ENCODE measurements at places on chromosomes 7 and 10.
A peak's percentile ranks its signal among the peaks of the same experiment; 100 is the strongest.

- DNase-seq = no peak
Observed at GRCh38 chr7:127252778-127253280, at the start of gene GRM8. Gene GRM8 (minus strand): TSS chr7:127252941.

DNA sequence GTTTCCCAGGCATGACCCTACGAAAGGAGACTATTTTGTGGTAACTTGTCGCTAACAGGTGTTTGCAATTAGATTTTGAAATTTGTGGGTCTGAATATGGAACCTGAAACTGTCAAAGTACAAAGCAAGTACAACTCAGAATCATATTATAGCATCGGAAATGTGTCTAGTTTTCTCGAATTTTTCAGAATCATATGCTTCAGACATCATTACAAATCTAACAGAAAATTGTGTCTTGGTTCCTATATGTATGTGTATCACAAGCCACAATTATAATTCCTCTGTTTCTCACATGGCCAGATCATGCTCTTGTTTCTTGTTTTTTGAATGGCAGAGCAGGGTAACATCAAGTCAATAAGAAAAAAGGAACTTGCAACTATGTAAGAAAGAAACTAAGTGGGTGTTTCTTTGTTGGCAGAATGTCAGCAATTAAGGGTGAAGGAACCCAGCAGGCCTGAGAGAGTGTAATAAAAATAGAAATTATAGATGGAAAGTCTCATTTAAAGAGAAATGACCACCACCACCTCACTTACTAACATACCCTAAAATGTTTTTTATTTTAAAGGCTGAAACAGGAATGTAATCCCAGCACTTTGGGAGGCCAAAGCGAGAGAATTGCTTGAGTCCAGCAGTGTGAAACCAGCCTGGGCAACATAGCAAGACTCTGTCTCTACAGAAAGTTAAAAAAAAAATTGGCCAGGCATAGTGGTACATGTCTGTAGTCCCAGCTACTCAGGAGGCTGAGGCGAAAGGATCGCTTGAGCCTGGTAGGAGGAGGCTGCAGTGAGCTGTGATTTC lies 51.3 kb downstream of the PRTFDC1 start:
- DNase-seq = no peak

DNA sequence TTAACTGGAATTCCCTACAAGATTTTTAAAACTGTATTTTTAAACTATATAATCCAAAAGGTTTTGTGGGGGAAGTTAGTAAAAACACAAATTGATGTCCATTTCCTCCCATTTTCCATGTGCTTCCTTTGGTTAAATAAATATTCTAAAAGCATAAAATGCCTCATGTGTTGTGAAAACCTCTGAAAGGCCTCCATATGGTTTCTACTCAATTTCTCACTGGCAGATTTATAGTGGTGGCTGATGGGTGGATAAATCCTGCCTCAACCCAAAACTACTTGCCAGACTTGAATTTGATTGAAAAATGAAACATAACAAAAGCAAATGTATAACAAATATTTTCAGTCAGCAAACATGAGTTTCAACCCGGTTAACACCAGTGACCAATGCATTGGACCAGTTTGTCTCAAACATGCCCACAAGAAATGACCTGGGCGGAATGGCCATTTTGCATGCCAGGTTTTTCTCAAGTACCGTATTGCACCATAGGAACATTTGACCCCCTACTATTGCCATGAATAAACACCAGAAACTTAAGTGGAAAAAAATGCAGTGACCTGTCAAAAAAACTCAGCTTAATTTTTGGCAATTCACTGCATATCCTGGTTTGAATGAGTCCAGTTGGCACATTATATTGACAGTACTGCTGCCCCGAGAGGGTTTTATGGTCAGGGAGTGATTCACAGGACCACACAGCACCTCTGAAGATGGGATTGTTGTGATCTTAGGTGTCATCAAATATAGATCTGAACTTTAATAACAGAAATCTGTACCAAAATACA lies 454.6 kb upstream of the ANKRD30A start:
- DNase-seq = no peak

- DNase-seq = no peak
Observed at GRCh38 chr7:131953184-131953583, 396.8 kb upstream of the PODXL start.

DNA sequence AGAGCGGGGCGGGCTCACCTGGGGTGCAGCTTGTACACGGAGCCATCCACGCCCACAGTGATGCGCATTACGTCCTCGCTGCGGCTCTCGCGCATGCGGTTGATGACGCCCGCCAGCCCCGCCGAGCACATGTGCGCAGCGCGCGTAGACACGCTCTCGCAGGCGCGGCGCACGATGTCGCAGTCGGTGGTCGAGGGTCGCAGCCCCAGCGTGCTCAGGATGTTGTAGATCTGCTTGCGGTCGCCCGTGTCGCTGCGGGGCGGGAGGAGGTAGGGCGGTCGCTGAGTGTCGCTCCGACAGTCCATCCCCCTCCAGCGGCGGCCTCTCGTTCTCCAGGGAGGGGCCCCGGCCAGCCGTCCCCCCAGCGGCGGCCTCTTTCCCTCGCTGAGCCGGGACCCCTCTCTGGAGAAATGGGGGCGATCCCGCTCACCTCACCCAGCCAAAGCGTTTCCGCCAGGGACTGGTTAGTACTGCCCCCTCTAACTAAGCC lies 4.4 kb upstream of the MYL7 start:
- peak; percentile 33 for DNase-seq

DNA sequence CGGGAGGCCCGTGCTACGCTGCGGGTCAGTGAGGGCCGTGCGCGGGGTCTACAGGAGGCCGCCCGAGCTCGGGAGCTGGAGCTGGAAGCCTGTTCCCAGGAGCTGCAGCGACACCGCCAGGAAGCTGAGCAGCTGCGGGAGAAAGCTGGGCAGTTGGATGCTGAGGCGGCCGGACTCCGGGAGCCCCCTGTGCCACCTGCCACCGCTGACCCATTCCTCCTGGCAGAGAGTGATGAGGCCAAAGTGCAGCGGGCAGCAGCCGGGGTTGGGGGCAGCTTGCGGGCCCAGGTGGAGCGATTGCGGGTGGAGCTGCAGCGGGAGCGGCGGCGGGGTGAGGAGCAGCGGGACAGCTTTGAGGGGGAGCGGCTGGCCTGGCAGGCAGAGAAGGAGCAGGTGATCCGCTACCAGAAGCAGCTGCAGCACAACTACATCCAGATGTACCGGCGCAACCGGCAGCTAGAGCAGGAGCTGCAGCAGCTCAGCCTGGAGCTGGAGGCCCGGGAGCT lies 7.0 kb downstream of the LZTS2 start:
- DNase-seq = no peak

DNA sequence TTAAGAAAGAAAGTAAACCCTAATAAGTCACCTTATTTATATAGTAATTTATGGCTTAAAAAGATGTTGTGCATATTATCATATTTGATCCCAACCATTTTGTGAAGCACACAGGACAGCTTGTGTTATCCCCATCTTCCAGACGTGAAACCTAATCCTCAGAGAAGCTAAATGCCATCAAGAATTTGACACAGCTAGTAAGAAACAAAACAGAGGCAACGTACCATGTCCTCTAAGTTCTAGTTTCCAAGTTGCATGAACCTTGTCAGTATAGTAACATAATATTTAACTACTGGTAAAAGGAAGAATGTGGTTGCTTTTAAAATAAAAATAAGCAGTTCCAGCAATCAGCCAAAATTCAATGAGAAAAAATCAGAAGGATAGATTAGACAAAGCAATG lies 41.5 kb downstream of the PTN start:
- DNase-seq = no peak

DNA sequence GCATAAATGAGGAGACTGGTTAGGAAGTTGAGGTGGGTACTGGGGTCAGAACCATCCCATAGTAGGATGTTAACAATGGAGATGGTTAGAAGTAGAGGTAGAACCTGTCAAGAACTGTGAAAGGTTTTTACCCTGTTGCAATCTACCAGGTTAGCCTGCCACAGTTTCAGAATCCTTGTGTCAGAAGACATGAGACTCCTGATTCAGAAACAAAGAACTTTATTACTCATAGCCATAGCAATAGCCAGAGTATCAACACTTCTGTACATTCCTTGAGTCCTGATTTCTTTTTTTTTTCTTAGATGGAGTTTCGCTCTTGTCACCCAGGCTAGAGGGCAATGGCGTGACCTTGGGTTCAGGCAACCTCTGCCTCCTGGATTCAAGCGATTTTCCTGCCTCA lies 200.9 kb downstream of the GRM3 start:
- no peak for DNase-seq

DNA sequence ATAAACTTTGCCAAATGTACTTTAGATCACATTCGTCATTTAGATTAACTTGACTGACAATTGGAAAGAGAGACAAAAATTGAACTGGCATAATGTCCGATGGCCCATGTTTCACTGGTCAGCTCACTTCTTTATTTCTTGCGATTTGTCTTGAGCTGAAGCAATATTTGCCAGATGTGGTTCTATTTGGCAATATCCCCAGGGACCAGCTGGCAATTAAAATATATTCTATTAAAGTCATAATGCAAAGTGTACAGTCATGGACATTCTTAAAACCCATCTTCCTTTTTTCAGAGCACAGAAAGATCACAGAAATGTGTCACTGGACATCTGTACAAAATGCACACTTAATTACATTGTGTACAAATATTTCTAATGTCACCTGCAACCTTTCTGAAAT lies 26.3 kb downstream of the NEBL start:
- DNase-seq = no peak

GRCh38 chr7:33873981-33874750 lies 31.2 kb upstream of the BMPER start:
- DNase-seq = no peak

DNA sequence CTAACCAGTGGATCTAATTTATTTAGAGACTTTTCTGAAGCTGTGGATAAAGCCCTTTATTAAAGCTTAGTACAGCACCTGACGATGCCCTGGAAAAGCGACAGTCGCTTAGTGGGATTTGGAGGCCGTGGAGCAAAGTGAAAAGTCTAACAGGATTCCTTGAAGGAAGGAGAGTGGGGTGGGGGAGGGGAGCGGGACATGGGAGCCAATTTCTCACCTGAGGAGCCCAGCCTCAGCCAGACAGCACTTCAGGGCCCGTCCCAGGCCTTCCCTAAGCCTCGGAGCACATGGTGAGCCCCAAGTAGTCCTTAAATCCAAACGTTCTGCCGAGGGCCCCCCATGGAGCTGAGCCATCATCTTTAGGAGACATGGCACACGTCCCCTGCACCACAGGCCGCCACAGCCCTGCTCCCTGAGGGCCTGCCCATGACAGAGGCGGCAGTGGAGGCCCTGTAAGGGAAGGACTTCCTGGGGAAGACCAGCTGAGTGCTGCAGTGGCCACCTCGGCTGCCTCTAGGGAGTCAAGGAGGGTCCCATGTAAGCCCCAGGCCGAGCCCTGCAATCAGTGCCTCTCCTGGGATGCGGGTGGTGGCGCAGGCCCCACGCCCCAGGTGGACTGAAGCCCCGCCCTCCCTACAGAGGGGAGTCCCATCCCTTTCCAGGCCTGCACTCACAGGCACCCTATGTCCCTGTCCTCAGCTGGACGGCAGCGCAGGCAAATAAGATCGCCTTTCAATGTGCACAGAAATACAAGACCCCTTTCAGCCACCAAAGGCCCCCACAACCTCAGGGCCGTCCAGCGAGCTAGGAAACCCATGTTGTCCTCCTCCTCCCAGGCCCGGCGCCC lies 187.0 kb downstream of the MAD1L1 start:
- no peak for DNase-seq

- DNase-seq = no peak
Observed at GRCh38 chr10:62980687-62981086, 152.4 kb upstream of the NRBF2 start.

DNA sequence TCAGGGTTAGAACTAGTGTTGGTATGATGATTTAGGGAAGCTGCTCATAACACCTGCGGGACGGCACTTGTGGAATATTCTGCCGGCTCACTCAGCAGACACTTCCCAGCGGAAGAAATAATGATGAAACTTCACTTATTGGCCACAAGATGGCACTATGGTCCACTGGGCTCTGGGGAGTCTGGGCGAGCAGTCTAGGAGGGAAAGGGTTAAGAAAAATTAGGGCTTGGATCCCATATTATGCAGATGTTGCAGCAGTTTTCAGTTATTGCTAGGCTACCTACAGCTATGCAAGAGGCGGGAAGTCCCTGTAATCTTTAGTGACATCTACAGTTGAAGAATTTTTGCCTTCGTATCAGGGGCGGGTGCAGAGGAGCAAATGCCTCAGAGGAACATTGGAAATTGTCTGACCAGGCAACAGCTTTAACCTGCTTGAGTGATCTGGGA lies 238.7 kb upstream of the PRSS58 start:
- DNase-seq = no peak

DNA sequence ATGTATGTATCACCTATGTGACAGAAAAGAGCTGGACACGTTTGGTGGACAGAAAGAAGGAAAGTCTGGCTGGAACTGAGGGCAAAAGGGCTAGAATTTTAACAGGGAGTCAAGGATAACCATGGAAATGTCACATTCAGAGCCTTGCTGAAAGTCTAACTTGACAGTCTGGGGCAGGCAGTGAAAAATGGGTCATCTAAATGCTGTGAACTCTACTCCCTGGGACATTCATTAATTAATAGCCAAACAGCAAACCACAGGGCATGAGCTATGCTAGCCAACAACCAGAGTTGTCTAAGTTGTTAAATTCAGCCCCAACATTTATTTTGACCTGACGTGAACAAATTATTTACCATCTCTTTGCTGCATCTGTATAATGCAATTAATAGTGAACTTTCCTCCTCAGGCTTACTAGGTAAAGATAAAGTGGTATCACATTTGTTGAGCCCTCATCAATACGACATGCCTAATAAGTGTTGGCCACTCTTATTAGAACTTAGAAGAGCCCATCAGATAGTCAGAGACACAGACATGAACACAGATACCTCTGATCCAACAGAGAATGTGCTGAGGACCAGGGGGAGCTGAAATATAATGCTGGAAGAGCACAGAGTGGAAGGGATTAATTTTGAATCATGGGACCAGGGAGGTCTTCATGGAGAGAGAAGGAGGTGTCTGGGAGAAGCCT lies 109.9 kb downstream of the SORCS1 start:
- DNase-seq = no peak

GRCh38 chr7:110973196-110973990 lies 117.5 kb upstream of the LRRN3 start:
- DNase-seq = no peak

DNA sequence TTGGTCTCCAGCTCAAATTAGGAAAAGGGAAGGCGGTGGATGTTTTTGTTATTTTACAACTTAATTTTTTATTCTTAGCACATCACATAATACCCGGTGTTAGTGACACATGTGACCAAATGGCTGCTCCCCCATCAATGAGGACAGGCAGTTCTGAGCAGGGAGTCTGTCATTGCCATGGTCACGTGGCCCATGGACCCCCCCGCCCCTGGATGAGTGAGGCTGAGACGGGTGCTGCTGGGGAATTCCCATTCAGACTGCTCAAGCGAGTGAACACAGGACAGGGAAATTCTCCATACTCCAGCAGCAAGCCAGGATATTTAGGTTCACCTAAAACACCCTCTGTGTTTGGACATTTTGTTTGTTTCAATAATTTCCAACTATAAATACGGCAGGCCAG lies 34.7 kb upstream of the SLC35B4 start:
- no peak for DNase-seq

- DNase-seq = no peak
Observed at GRCh38 chr10:33553748-33554571, 219.5 kb upstream of the NRP1 start.

- no peak for DNase-seq
Observed at GRCh38 chr10:87593702-87594101, 66.0 kb upstream of the PAPSS2 start.

Data from effector CD4-positive, alpha-beta T cell (primary cell).